SK-N-SH (cell line): ENCODE measurements at places on chromosomes 3 and 15.

DNA sequence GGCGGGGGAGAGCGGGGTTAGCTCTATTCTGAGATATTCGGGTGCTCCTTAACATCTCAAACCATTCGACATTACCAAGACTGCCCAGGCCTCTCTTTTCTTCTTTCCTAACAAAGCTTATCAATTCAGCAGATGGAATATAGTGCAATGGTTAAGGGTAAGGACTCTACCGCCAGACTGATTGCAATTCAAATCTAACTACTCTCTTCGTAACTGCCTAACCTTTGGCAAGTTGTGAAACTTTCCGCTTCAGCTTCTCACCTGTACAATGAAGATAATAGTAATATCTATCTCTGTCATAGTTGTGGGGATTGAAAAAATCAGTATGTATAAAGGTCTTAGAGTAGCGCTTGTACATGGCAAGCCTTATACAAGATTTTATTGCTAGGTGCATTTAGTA, 972 bp downstream of the UBA5 start:
- DNase-seq, result no peak

GRCh38 chr3:142523921-142524566, 54.5 kb downstream of the ATR start:
- DNase-seq, result no peak

DNA sequence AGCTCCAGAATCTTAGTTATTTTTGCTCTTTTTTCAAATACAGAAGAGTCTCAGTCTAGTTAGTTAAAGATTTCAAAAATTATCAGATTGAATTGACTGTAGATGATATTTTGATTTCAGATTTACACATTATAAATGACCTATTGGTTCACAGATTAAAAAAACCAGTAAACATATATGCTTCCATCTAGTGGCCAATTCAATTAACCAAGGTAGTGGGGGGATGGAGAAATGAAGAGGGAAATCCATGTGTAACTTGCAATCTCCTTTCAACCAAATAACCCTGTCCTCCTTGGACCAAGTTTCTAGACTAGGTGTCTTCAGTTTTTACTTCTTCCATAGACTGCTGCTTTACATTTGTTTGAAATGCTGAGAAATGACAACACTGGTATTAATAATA, 789.8 kb downstream of the ROBO1 start:
- no peak for DNase-seq

GRCh38 chr3:15997274-15997943, 177.1 kb upstream of the GALNT15 start:
- DNase-seq, result no peak

GRCh38 chr3:108437439-108437838, 73.0 kb downstream of the MYH15 start:
- DNase-seq, result no peak

- no peak for DNase-seq
These were observed 3.6 kb downstream of the RFT1 start for GRCh38 chr3:53126601-53127000.
